Hematopoietic multipotent progenitor cell (in vitro differentiated cells): ENCODE measurements at places on chromosomes 6 and 20.

GRCh38 chr6:164034602-164035140 lies 620.2 kb downstream of the QKI start:
- no peak for DNase-seq

- no peak for DNase-seq
Observed at GRCh38 chr6:30234356-30234755, 21.1 kb upstream of the TRIM26 start.

DNA sequence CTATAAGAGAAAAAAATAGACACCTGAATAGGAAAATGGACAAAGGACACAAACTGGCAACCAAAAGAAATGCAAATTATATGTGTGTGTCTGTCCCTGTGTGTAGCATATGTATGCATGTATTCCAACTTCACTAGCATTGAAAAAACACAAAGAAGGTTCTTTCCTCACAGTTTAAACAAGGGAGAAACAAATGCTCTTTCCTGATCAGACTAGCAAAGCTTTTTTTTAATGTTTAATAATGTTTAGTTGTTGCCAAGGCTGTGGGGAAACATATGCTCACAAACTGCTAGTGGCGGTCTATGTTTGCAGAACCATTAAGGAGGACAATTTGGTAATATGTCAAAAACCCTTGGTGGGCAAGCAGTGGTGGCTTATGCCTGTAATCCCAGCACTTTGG lies 22.4 kb downstream of the SMLR1 start:
- no peak for DNase-seq

DNA sequence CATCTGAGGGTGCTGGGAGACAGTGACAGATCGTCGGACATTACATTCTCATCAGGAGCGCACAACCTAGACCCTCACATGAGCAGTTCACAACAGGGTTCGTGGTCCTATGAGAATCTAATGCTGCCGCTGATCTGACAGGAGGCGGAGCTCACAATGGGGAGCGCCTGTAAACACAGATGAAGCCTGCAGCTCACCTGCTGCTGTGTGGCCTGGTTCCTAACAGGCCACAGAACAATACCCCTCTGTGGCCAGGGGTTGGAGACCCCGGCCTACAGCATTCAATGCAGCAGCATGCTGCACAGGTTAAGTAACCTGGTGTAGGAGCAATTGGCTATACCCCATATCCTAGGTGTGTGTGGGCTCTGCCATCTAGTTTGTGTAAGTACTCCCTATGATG lies 19.5 kb downstream of the ANKRD60 start:
- DNase-seq: no peak

GRCh38 chr20:63317601-63318291 lies 24.8 kb downstream of the COL20A1 start:
- no peak for DNase-seq

- DNase-seq: no peak
Observed at GRCh38 chr6:66568271-66568670, 861.2 kb upstream of the EYS start.

DNA sequence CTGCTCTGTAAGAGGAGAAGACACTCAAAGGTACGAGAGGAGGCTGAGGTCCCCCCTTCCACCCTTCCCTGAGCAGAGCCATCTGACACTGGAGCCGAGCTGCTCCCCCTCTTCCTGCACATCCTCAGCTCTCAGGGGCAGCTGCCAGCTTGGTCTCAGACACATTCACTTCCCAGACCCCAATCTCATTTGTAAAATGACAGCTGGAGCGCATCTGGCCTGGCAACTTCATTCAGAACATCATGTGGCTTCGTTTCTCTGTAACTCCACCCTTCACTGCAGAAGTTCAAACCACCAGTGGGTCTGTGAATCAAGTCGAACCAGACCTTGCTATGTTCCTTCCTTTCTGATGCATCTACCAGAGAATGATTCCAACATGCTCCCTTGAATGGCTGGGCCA lies 145.6 kb upstream of the CDH4 start:
- DNase-seq: no peak

DNA sequence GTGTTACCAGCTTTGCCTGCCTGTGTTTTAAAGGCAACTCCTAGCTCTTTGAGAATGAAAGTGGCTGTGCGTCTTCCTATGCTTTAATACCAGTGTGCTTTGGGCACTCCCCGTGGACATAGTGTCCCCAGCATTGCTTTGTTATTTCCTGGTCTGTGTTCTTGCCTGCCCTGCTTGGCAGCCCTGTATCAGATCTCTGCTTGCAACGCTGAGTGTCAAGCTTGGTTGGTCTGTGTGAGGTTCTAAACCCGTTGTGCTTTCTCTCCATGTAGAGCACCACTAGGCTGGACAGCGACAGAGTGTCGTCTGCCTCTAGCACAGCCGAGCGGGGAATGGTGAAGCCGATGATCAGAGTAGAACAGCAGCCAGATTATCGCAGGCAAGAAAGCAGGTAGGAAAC lies 80.2 kb downstream of the AFDN start:
- no peak for DNase-seq

GRCh38 chr20:62995481-62995880 lies 11.3 kb downstream of the BHLHE23 start:
- DNase-seq: no peak

- no peak for DNase-seq
Observed at GRCh38 chr6:67541586-67541985, 1093.5 kb upstream of the ADGRB3 start.

DNA sequence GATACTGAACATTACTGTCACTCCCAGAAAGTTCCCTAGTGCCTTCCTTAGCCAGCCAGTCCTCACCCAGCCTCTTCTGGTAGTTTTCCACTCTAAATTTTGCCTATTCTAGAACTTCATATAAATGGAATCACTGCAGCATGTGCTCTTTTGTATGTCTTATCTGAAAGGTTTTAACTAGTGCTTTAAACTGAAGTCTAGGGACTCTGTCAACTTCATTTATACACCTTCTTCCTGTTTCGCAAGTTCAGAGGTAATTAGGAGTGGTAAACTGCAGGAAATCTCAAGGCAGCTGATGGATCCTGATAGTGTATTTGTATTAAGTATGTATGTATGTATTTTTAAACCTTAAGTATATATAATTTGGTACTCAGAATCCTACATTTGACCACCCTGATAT lies 94.3 kb downstream of the TCP11 start:
- peak; percentile 82 for DNase-seq

- DNase-seq: no peak
Observed at GRCh38 chr20:38447251-38447661, 12.1 kb upstream of the SNHG17 start.

DNA sequence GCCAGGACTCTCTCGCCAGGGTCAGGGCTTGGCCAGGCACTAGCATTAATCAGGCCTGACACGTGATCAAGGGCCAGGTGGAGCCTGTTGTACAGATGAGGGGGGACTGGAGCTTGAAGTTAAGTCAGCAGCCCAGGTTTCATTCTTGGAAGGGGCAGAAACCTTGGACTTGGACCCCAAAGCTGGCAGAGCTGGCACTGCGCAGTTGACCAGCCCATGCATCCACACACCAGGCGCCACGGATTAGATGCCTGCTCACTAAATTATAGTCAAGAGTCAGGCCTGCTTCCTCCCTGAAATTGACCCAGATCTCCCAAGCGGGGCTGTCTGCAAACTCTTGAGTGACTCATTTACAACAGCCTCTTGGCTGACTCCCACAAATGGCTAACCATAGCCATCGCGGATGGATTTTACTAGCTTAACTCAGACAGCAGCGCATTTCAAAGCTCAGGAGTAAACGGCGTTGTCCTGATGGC lies 4.1 kb upstream of the TAF4 start:
- no peak for DNase-seq
